ENCODE measurements at places on chromosomes 12 and 14.

DNA sequence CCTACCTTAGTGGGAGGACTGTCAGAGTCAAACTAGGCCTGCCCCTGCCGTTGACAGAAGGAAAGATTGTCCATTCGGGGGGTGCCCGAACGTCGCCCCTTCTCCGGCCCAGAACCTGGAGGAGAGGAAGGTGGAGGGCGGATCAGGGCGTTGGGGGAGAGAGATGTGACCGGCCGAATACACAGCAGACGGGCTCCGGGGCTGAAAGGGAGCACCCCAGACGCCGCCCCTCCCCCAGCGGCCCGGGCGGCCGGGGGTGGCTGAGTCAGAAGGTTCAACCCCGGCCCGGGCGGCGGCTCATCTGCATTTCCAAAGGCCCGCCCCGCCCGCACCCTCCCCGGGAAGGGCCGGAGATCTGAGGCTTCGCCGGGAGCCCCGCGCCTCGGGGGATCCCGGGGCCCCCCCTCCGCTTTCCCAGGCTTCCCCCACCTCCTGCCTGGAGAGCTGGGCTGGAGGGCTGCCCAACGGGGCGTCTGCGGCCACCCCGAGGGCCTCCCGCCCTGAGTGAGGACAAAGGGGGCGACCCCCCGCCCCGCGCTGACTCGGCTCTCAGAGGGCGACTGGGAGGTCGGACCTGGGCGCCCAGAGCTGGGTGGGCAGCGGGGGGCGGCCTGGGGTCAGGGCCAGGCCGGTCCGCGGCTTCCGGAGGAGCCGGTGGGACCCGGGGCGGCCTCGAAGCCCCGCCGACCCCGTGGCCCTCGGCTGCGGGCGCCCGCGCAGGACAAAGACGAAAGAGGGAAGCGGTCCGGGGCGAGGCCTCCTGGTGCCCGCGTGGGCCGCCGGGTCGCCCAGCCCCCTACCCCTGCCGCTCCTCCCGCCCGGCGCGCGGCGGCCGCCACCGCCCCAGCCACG lies 3.7 kb upstream of the SETD1B start:
- peak; percentile 90 for DNase-seq
- peak overlapping the region; percentile 95 for H3K27ac ChIP-seq
- H3K4me1 ChIP-seq, result peaks cover 43% of the 10 kb centered on the region
- H3K4me3 ChIP-seq, result peak overlapping the region; percentile 85
- peaks cover 64% of the 10 kb centered on the region for H3K36me3 ChIP-seq
- H3K27me3 ChIP-seq, result no peaks in the 10 kb centered on the region

DNA sequence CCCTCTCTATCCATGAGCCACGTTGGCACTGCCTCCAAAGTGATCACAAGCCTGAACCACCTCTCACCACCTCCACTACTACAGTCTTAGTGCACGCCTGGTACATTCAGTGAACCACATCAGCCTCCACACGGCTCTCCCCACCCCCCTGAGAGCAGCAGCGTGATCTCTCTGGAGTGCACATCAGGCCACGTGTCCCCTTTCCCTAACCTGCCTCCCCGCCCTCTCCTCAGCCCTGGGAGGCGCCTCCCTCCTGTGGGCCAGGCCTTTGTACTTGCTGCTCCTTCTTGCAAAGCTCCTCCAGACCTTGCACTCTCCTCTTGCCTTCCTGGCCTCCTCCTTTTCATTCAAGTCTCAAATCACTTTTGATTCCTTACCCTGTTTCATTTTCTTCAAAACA lies 49.8 kb downstream of the SLC6A12 start:
- peaks cover 8% of the 10 kb centered on the region for H3K4me1 ChIP-seq
- no peak overlapping the region for H3K27ac ChIP-seq
- H3K4me3 ChIP-seq, result no peak overlapping the region

- no peak for DNase-seq
- no peak overlapping the region for H3K27ac ChIP-seq
- H3K27me3 ChIP-seq, result no peaks in the 10 kb centered on the region
- H3K36me3 ChIP-seq, result no peaks in the 10 kb centered on the region
- no peak overlapping the region for H3K4me3 ChIP-seq
- no peaks in the 10 kb centered on the region for H3K4me1 ChIP-seq
Measured at GRCh38 chr12:41972598-41972997, 172.1 kb downstream of the GXYLT1 start.

DNA sequence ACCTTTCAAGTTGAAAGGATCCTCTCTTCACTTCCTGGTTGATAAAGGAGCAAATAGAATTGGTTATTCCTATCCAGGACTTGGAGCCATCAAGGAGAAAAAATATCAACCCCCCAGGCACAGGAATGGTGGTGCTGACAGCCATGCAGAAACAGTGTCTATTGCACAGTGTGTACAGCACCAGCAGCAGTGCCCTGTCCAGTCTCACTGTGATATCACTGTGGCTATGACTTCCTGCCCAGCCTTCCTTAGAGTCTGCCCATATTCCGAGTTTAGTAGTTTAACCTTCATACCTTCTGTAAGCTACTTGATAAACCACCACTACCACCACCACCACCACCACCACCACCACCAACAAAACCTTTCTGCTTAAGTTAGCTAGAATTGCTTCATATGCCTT lies 45.1 kb upstream of the FERMT2 start:
- no peak for DNase-seq
- H3K36me3 ChIP-seq, result no peaks in the 10 kb centered on the region
- peaks cover 9% of the 10 kb centered on the region for H3K27me3 ChIP-seq
- H3K27ac ChIP-seq, result no peak overlapping the region
- no peaks in the 10 kb centered on the region for H3K4me1 ChIP-seq

DNA sequence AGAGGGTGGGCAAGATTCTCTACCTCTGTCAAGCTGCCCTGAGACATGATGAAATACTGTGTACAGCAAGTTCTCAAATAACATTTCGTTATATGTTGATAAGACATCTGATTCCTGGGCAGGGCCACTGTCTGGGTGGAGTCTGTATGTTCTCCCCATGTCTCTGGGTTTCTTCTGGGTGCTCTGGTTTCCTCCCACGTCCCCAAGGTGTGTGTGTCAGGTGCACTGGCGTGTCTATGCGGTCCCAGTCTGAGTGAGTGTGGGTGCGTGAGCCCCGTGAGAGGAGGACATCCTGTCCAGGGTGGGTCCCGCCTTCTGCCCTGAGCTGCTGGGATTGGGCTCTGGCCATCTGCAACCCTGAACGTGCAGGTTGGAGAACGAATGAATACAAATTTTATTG lies 29.6 kb downstream of the KCTD10 start:
- no peak overlapping the region for H3K4me3 ChIP-seq
- no peaks in the 10 kb centered on the region for H3K27me3 ChIP-seq
- DNase-seq, result no peak
- no peaks in the 10 kb centered on the region for H3K4me1 ChIP-seq

DNA sequence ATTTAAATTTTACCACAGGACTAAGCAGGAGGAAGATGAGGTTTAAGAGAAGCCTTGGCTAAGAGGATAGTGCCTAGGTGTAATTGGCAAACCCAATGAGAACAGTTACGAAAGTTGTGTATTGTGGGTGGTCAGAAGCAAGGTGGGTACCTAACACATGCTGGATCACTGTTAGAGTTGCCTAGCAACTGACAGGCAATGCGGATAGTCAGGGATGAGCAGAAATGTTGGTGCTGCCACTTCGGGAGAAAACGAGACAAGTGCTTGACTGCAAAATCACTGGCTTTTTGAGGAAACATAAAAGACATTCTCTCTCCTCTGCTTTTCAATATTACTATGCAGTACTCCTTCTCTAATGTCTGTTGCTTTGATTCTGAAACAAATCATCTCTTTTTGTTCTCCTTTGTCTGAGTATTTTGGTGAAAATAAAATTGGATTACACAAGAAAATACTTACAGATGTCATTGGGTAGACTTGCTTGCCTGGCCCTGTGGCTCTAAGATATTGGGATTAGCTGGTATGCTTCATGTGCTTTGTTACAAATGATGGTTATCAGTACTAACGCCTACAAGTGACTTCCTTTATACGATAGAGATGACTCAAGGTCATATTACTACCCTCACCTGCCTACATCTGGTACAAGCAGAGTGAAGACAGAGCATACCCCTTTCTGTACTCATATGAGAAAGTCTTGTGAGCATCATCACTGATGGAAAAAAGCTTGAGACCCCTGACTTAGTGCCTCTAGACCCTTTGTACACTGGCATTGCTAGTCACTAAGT lies 48.0 kb downstream of the TDP1 start:
- H3K27ac ChIP-seq, result peak overlapping the region; percentile 55
- H3K4me1 ChIP-seq, result peaks cover 22% of the 10 kb centered on the region
- no peak for DNase-seq
- peaks cover 93% of the 10 kb centered on the region for H3K36me3 ChIP-seq

DNA sequence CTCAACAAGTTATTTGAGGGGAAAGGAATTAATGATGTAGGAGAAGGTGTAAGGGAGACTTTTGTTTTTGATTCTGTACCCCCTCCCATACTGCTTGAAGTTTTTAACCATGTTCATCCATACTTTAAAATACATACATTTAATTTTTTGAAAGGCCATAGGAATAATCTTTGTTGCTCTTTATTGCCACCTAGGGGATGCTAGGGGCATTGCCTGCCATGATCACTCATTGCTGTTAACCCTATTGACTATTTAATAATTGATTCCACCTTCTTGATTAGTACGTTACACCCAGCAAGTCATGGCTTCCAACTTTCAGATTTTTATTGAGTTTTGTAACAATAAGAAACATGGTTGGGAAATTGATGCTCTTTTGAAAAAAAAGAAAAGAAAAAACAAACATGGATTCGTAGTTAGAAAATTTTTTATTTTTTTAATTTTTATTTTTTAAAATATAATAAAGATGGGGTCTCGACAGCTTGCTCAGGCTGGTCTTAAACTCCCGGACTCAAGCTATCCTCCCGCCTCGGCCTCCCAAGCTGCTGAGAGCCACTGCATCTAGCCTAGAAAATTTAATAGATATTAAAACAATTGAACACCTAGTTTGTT lies 8.5 kb upstream of the PRKAB1 start:
- no peaks in the 10 kb centered on the region for H3K27me3 ChIP-seq
- peaks cover 1% of the 10 kb centered on the region for H3K4me1 ChIP-seq
- no peak overlapping the region for H3K4me3 ChIP-seq

- H3K27ac ChIP-seq, result no peak overlapping the region
- no peak for DNase-seq
- H3K4me1 ChIP-seq, result peaks cover 25% of the 10 kb centered on the region
- H3K36me3 ChIP-seq, result no peaks in the 10 kb centered on the region
- no peak overlapping the region for H3K4me3 ChIP-seq
Measured at GRCh38 chr14:72815430-72815829, 78.5 kb downstream of the DPF3 start.

- H3K4me1 ChIP-seq, result peaks cover 11% of the 10 kb centered on the region
- H3K27me3 ChIP-seq, result no peaks in the 10 kb centered on the region
- no peak overlapping the region for H3K4me3 ChIP-seq
- no peak overlapping the region for H3K27ac ChIP-seq
- no peak for DNase-seq
Measured at GRCh38 chr12:12238605-12239004, 28.2 kb downstream of the LRP6 start.

DNA sequence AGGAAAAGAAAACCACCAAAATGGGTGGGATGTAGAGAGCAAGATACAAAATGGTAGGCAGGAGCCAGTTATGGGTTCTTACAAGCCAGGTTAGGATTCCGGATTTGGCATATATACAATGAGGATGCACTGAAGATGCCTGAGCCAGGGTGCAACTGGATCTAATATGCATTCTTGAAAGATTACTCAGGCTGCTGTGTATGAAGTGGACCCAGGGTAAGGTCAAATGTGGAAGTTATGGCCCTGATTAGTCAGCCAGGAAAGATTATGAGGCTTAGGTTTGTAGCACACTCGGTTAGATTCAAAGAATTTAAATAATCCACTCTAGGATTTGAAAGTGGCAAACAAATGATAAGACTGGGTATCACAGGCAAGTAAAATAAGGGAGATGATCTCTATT lies 1750.7 kb upstream of the FLRT2 start:
- H3K4me3 ChIP-seq, result no peak overlapping the region
- H3K4me1 ChIP-seq, result no peaks in the 10 kb centered on the region
- H3K27ac ChIP-seq, result no peak overlapping the region

DNA sequence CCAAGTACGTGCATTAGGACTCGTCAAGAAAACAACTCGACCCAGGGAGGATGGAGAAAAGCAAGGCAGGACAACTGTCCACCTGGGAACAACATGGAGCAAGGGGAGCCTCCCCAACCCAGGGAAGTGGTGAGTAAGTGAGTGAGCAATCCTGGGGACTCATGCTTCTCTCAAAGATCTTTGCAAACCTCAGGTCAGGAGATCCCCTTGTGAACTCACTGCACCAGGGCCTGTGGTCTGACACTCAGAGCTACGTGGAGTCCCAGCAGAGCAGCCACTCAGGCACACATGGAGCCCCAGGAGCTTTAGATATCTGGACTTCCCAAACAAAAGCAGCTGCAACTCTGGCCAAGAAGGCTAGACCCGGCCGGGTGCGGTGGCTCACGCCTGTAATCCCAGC lies 12.2 kb upstream of the OR5AU1 start:
- no peak overlapping the region for H3K27ac ChIP-seq
- H3K27me3 ChIP-seq, result peaks cover 29% of the 10 kb centered on the region
- no peak overlapping the region for H3K4me3 ChIP-seq
- H3K4me1 ChIP-seq, result no peaks in the 10 kb centered on the region

- no peak overlapping the region for H3K4me3 ChIP-seq
- no peak for DNase-seq
- H3K36me3 ChIP-seq, result peaks cover 52% of the 10 kb centered on the region
- no peak overlapping the region for H3K27ac ChIP-seq
Measured at GRCh38 chr14:89296281-89296745, 120.7 kb downstream of the FOXN3 start.

- H3K4me1 ChIP-seq, result peaks cover 7% of the 10 kb centered on the region
- no peak for DNase-seq
- no peak overlapping the region for H3K27ac ChIP-seq
- H3K4me3 ChIP-seq, result no peak overlapping the region
- peaks cover 45% of the 10 kb centered on the region for H3K36me3 ChIP-seq
Measured at GRCh38 chr12:124015494-124016461, 42.8 kb downstream of the ZNF664 start.

GRCh38 chr12:83462419-83462818 lies 775.7 kb downstream of the TMTC2 start:
- no peaks in the 10 kb centered on the region for H3K4me1 ChIP-seq
- no peak for DNase-seq
- H3K4me3 ChIP-seq, result no peak overlapping the region

- H3K4me3 ChIP-seq, result no peak overlapping the region
- no peaks in the 10 kb centered on the region for H3K27me3 ChIP-seq
- H3K36me3 ChIP-seq, result no peaks in the 10 kb centered on the region
- H3K4me1 ChIP-seq, result no peaks in the 10 kb centered on the region
- H3K27ac ChIP-seq, result no peak overlapping the region
- no peak for DNase-seq
Measured at GRCh38 chr14:90693413-90693812, 122.8 kb downstream of the TTC7B start.

GRCh38 chr12:55874443-55874842 lies 31.7 kb upstream of the MMP19 start:
- peaks cover 5% of the 10 kb centered on the region for H3K36me3 ChIP-seq
- H3K27ac ChIP-seq, result no peak overlapping the region
- DNase-seq, result no peak
- no peak overlapping the region for H3K4me3 ChIP-seq
- H3K27me3 ChIP-seq, result no peaks in the 10 kb centered on the region

GRCh38 chr12:91877022-91877421 lies 268.6 kb downstream of the BTG1 start:
- no peaks in the 10 kb centered on the region for H3K27me3 ChIP-seq
- peak overlapping the region; percentile 64 for H3K4me3 ChIP-seq
- peaks cover 18% of the 10 kb centered on the region for H3K36me3 ChIP-seq
- peaks cover 76% of the 10 kb centered on the region for H3K4me1 ChIP-seq

All from activated T-cell treated with anti-CD3 and anti-CD28 coated beads, Interleukin-2, amount 50 U/mL, for 24 hours (primary cell).